ENCODE measurements at places on chromosomes 16 and 17. TPM values are rescaled to one million over a fixed set of nuclear protein-coding genes. Genes with fewer than 3 reads are reported as not detected.

GRCh38 chr16:20391045-20391444 is 13.5 kb downstream of the PDILT start:
- H3K4me3 ChIP-seq, result no peak overlapping the region
- no peaks in the 10 kb centered on the region for H3K36me3 ChIP-seq
- DNase-seq, result no peak
- no peaks in the 10 kb centered on the region for H3K4me1 ChIP-seq

DNA sequence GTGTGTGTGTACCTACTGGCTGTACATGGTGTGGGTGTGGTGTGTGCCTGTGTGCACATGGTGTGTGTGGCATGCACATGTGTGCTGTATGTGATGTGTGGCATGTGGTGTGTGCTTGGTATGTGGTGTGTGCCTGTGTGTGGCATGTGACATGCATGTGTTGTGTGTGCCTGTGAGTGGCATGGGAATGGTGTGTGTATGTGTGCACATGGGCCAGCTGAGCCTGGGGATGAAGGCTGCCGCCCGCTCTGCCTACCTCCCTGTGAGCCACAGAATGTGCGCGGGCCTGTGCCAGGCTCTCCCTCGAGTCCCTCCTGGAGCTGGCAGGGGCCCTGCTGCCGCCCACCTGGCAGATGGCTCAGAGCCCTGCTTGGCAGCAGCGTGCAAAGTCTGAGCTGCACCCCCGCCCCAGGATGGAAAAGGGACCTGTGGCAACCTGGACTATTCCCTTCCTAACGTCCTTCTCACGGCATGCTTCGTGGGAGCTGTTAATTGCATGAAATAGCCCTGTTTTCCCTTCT is 9.3 kb downstream of the PRSS27 start:
- peaks cover 6% of the 10 kb centered on the region for H3K4me1 ChIP-seq
- no peaks in the 10 kb centered on the region for H3K27me3 ChIP-seq
- no peak for DNase-seq
- no peak overlapping the region for H3K27ac ChIP-seq
- no peak overlapping the region for H3K4me3 ChIP-seq
- peaks cover 16% of the 10 kb centered on the region for H3K36me3 ChIP-seq

DNA sequence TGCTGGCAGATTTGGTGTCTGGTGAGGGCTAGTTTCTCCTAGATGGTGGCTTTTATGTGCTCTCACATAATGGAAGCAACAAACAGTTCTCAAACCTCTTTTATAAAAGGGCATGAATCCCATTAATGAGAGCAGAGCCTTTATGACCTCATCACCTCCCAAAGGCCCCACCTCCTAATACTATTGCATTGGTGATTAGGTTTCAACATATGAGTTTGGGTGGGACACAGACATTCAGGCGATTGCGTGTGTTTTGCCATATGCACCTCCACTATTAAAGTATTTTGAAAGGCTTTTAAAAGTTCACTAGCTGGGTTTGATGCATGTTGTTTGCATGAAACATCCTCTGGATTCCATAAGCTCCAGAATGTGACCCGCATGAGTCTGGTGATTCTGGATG is 24.4 kb upstream of the DNAJA2 start:
- no peak overlapping the region for H3K27ac ChIP-seq
- no peaks in the 10 kb centered on the region for H3K36me3 ChIP-seq
- H3K27me3 ChIP-seq, result no peaks in the 10 kb centered on the region
- no peaks in the 10 kb centered on the region for H3K4me1 ChIP-seq
- no peak for DNase-seq

Gene KRTAP3-2
- not detected for polyA plus RNA-seq

DNA sequence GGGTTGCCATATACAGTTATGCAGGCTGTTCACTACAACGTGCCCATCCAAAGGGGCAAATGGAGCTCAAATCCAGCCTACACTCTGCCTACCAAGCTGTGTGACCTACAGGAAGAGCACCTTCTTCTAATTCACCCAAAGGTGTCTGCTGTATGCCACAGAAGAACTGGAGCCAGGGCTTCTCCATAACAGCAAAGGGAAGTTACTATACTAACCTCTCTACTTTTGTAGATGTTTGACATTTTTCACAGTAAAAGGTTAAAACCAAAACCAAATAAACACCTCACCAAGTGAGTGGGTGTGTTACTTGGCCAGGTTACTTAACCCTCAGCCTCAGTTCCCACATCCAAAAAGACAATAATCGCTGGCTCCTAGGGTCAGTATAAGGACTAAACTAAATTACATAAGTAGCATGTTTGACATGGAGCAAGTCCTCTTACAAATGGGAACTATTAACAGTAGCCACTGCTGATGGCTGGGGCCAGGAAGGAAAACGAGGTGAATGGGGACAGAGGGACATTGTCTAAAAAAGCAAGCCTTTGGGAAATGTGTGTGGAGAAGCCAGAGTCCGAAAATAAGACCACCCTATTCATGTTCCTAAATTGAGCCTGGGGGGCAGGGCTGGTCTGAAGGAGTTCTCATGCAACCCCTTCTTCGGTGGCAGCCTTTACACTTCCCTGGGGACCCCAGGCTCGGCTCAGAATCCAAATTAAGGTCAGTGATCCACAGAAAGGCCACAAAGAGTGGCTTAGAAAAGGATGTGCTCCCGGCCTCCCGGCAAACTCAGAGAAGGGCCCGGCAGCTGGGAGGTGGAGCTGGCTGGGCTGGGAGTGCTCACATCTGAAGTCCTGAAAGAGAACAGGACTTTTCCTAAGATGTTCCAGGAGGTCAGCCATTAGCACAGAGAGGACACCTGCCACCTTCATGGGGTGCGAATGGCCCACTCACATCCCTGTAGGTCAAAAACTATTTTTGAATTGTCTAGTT is 13.5 kb downstream of the CUEDC1 start:
- DNase-seq, result no peak
- no peak overlapping the region for H3K27ac ChIP-seq
- peaks cover 5% of the 10 kb centered on the region for H3K27me3 ChIP-seq
- no peaks in the 10 kb centered on the region for H3K36me3 ChIP-seq
- H3K4me1 ChIP-seq, result peaks cover 7% of the 10 kb centered on the region
- no peak overlapping the region for H3K4me3 ChIP-seq

- no peak for DNase-seq
- no peak overlapping the region for H3K27ac ChIP-seq
- H3K36me3 ChIP-seq, result no peaks in the 10 kb centered on the region
- H3K4me1 ChIP-seq, result no peaks in the 10 kb centered on the region
- no peaks in the 10 kb centered on the region for H3K27me3 ChIP-seq
- no peak overlapping the region for H3K4me3 ChIP-seq
Observed at GRCh38 chr17:10899281-10899680, 61.4 kb upstream of the PIRT start.

- H3K4me3 ChIP-seq, result no peak overlapping the region
- no peaks in the 10 kb centered on the region for H3K36me3 ChIP-seq
- no peak overlapping the region for H3K27ac ChIP-seq
- no peaks in the 10 kb centered on the region for H3K27me3 ChIP-seq
- DNase-seq, result no peak
- no peaks in the 10 kb centered on the region for H3K4me1 ChIP-seq
Observed at GRCh38 chr16:86029131-86029741, 130.3 kb downstream of the IRF8 start.

DNA sequence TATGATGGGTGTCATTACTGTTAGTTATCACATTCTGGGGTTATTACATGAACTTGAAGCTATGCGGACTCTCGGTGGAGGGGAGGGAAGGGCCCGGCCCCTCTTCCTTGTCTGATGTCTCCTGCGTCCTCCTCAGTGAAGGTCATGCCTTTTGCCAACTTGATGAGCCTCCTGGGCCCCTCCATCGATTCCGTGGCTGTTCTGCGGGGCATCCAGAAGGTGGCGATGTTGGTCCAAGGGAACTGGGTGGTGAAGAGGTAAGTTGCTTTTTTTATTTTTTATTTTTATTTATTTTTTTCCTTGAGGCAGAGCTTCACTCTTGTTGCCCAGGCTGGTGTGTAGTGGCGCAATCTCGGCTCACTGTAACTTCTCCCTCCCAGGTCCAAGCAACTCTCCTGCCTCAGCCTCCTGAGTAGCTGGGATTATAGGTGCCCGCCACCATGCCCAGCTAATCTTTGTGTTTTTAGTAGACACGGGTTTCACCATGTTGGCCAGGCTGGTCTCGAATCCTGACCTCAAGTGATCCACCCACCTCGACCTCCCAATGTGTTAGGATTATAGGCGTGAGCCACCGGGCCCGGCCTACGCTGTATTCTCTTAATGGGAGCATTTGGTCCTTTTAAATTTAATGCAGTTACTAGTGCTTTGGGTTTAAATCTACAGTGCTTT is 21.6 kb downstream of the POLR3E start:
- H3K4me3 ChIP-seq, result no peak overlapping the region
- H3K27ac ChIP-seq, result no peak overlapping the region
- no peaks in the 10 kb centered on the region for H3K27me3 ChIP-seq
- peak; percentile 32 for DNase-seq
- no peaks in the 10 kb centered on the region for H3K4me1 ChIP-seq
- peaks cover 70% of the 10 kb centered on the region for H3K36me3 ChIP-seq

Gene HOXB6
- not detected for polyA plus RNA-seq

DNA sequence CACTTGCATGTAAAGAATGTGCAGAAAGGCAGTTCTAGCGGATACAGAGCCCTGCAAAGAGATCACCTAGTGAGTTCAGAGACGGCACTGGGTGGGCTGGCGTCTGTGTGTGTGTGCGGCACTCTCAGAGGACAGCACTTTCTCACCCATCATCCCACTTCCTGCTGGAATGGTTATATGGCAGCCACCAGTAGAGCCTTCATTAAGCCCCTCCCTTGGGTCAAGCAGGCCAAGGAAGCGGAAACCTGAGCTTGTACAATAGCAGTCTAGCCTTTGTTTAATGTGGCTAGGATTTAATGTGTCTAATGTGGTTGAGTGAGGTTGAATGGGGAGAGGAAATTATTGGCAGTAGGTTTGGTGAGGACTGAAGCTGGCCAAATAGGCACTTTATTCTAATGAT is 88.3 kb upstream of the ELAC2 start:
- no peaks in the 10 kb centered on the region for H3K36me3 ChIP-seq
- no peak overlapping the region for H3K27ac ChIP-seq
- H3K4me3 ChIP-seq, result no peak overlapping the region
- no peak for DNase-seq

Gene KRT17
- not detected for polyA plus RNA-seq

- DNase-seq, result no peak
- no peaks in the 10 kb centered on the region for H3K4me1 ChIP-seq
- H3K27ac ChIP-seq, result no peak overlapping the region
- H3K4me3 ChIP-seq, result no peak overlapping the region
Observed at GRCh38 chr17:11340803-11341202, 99.8 kb downstream of the SHISA6 start.

Gene IFT20
- polyA plus RNA-seq, result 36.9 TPM

DNA sequence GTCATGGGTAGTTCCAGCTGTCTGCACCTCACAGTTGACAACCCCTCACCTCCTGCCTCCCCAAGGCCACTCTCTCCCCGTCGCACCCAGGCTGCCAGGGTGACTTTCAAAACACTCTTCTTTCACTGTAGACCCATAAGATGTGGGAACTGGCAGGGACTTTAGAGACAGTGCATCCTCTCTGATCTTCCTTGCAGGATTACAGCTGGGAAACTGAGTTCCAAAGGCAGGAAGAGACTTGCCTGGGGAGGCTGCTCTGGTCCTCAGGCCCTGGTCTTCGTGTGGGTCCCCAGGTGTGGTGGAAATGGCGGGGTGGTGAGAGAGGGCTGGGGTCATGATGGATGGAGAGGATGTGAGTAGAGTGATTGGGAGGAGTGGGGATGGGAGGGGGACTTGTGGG is 21.9 kb upstream of the NKD1 start:
- no peak overlapping the region for H3K27ac ChIP-seq
- peaks cover 10% of the 10 kb centered on the region for H3K27me3 ChIP-seq
- H3K36me3 ChIP-seq, result no peaks in the 10 kb centered on the region
- DNase-seq, result no peak
- no peak overlapping the region for H3K4me3 ChIP-seq
- H3K4me1 ChIP-seq, result no peaks in the 10 kb centered on the region

Gene PPY
- polyA plus RNA-seq, result not detected

- H3K27me3 ChIP-seq, result no peaks in the 10 kb centered on the region
- H3K36me3 ChIP-seq, result no peaks in the 10 kb centered on the region
- DNase-seq, result no peak
- H3K4me3 ChIP-seq, result no peak overlapping the region
- H3K27ac ChIP-seq, result no peak overlapping the region
Observed at GRCh38 chr16:52568495-52568894, 21.6 kb upstream of the TOX3 start.

- DNase-seq, result no peak
- no peak overlapping the region for H3K4me3 ChIP-seq
- no peaks in the 10 kb centered on the region for H3K36me3 ChIP-seq
- no peaks in the 10 kb centered on the region for H3K27me3 ChIP-seq
- H3K27ac ChIP-seq, result no peak overlapping the region
Observed at GRCh38 chr17:33328129-33328528, 35.0 kb upstream of the ASIC2 start.

Gene NFATC2IP
- 30.3 TPM for polyA plus RNA-seq

Gene PABPN1L
- not detected for polyA plus RNA-seq

DNA sequence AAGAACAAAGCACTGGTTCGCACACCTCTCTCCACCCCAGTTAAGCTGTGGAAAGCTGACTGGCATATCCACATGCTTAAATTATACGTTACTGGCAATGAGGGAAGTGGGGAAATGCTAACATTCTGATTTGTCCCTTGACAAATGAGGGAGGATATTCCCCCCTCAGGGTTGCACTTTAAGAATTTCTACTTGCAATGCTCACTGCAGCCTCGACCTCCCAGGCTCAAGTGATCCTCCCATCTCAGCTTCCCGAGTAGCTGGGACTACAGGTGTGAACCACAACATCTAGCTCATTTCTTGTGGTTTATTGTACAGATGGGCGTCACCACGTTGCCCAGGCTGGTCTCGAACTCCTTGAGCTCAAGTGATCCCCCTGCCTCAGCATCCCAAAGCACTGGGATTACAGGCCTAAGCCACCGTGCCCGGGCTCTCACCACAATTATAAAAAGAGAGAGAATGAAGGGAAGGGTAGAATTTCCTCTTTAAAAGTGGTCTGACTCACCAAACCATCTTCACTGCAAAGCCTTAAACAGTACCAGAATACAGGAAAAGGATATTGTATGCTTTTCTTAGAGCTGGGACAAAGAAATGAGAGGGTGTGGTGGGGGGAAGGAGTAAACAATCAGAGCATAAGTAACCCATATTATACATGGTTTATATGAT is 38.9 kb downstream of the KANSL1 start:
- no peak overlapping the region for H3K27ac ChIP-seq
- peak overlapping the region; percentile 63 for H3K4me3 ChIP-seq
- H3K36me3 ChIP-seq, result peaks cover 4% of the 10 kb centered on the region
- DNase-seq, result peak; percentile 50
- no peaks in the 10 kb centered on the region for H3K27me3 ChIP-seq

Gene TVP23A
- polyA plus RNA-seq, result not detected

Gene GDE1
- 43.6 TPM for polyA plus RNA-seq

Gene MPP2
- not detected for polyA plus RNA-seq

- H3K36me3 ChIP-seq, result no peaks in the 10 kb centered on the region
- H3K4me1 ChIP-seq, result no peaks in the 10 kb centered on the region
- no peak for DNase-seq
- H3K27ac ChIP-seq, result no peak overlapping the region
- no peak overlapping the region for H3K4me3 ChIP-seq
Observed at GRCh38 chr16:12317121-12317810, 340.7 kb downstream of the SNX29 start.

GRCh38 chr17:81218991-81219390 is 3.8 kb downstream of the CEP131 start:
- no peak for DNase-seq
- H3K27me3 ChIP-seq, result no peaks in the 10 kb centered on the region
- H3K4me3 ChIP-seq, result no peak overlapping the region
- peaks cover 21% of the 10 kb centered on the region for H3K4me1 ChIP-seq
- H3K36me3 ChIP-seq, result no peaks in the 10 kb centered on the region
- H3K27ac ChIP-seq, result no peak overlapping the region

- no peak overlapping the region for H3K27ac ChIP-seq
- H3K36me3 ChIP-seq, result peaks cover 16% of the 10 kb centered on the region
- H3K27me3 ChIP-seq, result no peaks in the 10 kb centered on the region
- no peak overlapping the region for H3K4me3 ChIP-seq
Observed at GRCh38 chr17:81866440-81867169, 4.5 kb downstream of the ARHGDIA start.

Data from CD4-positive, CD25-positive, alpha-beta regulatory T cell (primary cell).